HTR-8/SVneo (cell line): ENCODE measurements at places on chromosomes 16 and 17.

GRCh38 chr17:72587773-72588511 is 467.1 kb downstream of the SOX9 start:
- DNase-seq, result no peak

DNA sequence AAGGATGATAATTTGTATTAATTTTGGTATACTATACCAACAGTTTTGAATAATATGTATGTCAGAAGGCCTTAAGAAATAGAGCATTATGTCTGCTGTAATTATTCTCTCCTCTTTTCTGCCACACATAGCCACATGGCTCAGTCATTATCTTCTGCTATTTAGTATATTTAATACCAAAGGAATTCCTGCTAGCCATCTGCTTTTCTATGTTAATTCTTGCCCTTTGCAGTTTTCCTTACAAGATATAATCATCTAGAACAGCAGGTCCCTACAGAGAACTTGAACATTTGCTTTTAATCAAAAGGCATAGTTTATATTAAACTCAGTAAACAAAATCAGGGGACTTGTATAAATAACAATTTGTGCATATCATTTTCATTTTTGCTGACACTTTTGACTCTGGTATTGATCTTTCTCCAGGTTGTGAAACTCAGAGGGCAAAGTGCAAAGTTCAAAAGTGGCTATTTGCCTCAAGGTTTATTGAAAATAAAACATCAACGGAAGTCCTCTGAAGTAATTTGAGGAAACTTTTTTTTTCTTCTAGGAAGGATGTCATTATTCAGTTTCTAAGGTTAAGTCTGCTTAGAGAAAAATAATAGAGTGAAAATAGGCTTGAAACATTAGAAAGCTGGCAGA is 702.0 kb downstream of the KCNJ2 start:
- no peak for DNase-seq

DNA sequence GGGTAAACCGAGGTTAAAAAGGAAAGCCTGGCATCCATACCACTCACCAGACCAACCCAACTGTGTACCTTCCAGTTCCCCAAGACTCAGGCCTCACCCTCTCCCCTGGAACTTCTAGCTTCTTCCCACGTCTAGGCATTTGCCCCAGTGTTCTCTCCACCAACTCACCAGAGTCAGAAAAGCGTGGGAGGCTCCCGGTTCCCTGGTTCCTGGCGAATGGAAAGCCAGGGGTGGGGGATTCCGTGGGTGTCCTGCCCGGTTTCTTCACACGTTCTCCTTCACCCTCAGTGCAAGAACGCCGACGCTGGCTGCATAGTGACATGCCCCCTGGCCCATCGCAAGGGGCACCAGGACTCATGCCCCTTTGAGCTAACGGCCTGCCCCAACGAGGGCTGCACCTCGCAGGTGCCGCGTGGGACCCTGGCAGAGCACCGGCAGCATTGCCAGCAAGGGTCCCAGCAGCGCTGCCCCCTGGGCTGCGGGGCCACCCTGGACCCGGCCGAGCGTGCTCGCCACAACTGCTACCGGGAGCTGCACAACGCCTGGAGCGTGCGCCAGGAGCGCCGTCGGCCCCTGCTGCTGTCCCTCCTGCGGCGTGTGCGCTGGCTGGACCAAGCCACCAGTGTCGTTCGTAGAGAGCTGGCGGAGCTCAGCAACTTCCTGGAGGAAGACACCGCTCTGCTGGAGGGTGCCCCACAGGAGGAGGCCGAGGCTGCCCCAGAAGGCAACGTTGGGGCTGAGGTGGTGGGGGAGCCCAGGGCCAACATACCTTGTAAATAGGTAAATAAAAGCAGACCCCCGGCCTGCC is 1.7 kb downstream of the RNF151 start:
- no peak for DNase-seq

DNA sequence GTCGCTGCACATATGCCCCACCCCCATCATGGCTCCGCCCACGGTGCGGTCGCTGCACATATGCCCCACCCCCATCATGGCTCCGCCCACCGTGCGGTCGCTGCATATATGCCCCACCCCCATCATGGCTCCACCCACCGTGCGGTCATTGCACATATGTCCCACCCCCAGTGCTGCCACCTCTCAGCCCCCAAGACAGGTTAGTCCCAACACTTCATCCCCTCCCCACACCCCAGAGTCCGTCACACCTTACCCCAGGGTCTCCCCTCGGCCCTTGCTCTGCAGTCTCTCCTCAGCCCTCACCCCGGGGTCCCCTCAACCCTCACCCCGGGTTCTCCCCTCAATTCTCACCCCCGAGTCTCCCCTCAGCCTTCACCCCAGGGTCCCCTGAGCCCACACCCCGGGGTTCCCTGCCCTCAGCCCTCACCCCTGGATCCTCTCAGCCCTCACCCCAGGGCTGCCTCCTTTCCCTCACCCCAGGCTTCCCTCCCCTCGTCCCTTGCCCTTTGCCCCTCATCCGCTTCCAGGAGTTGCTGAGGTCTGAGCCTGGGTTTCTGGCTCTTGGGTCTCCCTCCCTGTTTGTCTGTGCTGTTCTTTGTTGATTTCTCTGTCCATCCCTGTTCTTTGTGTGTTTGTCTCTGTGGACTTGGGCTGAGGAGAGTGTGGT is 25.6 kb downstream of the TPSG1 start:
- DNase-seq, result no peak

DNA sequence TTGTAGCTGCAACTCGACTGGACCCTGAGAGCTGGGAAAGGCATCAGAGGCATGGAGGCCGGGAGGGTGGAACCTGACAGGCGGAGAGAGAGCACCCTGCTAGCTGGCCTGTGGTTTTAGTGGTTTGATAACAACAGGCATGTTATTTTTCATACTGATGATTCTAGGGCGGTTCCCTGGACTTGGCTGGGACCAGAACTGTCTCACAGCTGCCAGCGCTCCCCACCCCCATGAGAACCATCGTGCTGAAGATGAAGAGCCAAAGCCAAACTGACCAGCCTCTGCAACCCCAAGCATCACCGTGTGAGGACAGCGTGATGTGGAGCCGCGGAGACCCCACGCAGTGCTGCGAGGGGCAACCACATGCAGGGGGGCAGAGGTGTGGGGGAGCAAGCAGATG is 28.5 kb downstream of the MXRA7 start:
- DNase-seq, result no peak

GRCh38 chr17:66830451-66830850 is 4.5 kb upstream of the CACNG5 start:
- no peak for DNase-seq

DNA sequence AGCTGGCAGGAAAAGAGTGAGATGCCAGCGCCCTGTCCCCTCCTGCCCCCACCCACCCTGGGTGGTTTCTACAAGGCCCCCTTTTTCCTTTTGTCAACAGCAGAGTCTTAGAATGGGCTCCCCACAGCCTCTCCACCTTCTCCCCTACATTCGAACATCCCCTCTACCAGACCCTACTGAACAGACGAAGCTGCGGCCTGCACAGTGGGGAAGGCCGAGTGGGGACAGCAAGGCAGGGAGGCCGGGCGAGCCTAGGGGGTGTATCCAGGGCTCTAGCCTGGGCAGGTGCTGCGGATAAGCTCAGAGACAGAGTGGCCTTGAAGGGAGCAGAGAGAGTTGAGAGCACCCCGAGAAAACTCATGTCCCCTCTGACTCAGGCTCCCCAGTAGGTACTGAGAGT is 7.4 kb downstream of the ZACN start:
- DNase-seq, result no peak

- peak; percentile 96 for DNase-seq
Measured at GRCh38 chr16:75555213-75555706, 792 bp downstream of the TMEM231 start.

- DNase-seq, result no peak
Measured at GRCh38 chr16:73350707-73351452, 303.0 kb upstream of the ZFHX3 start.

DNA sequence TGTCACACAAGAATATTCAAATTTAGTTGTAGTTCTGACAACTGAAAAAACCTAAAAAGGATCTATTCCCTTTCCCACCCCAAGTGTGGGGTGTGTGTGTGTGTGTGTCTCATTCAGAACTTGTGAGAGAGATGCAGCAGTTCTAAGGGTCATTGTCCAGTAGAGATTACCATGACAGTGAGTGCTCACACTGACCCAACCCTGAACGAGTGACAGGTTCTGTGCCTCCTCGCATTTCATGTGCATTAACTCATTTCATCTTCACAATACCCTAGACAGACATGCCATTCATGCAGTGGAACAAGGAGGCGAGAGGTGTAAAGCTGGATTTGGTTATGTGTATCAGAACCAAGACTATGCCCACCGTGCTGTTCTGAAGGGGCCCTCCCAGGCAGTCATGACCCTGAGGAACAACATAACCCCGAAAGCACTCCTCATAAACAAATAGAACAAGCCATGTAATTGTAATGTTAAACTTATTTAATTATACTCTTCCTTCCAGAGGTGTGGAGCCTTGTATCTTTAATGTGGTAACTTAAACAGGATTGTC is 102.1 kb downstream of the CLEC16A start:
- no peak for DNase-seq

- DNase-seq, result peak; percentile 41
Measured at GRCh38 chr17:12342609-12343435, 322.1 kb downstream of the MAP2K4 start.

DNA sequence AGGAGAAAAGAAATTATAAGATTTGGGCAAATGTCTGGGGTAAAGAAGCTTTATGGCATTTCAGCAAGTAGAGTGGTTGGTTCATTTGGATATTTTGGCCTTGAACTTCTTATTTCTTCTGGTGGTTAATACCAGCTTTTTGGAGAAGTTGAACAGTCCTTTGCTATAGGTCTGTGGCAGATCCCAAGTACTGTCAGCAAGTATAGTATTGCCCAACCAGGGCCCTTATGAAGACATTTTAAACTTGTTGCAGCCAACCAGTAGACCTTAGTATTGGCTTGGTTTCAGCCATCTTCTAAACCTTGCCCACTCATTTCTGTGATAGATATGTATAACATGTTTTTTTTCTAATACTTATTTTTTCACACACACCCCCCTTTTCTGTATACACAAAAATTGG is 2.2 kb downstream of the SP2 start:
- DNase-seq, result no peak

GRCh38 chr17:31408586-31408985 is 17.1 kb downstream of the RAB11FIP4 start:
- no peak for DNase-seq

GRCh38 chr16:79601092-79601930 is 774 bp upstream of the MAF start:
- no peak for DNase-seq

GRCh38 chr16:16073001-16073545 is 123.7 kb downstream of the ABCC1 start:
- no peak for DNase-seq

DNA sequence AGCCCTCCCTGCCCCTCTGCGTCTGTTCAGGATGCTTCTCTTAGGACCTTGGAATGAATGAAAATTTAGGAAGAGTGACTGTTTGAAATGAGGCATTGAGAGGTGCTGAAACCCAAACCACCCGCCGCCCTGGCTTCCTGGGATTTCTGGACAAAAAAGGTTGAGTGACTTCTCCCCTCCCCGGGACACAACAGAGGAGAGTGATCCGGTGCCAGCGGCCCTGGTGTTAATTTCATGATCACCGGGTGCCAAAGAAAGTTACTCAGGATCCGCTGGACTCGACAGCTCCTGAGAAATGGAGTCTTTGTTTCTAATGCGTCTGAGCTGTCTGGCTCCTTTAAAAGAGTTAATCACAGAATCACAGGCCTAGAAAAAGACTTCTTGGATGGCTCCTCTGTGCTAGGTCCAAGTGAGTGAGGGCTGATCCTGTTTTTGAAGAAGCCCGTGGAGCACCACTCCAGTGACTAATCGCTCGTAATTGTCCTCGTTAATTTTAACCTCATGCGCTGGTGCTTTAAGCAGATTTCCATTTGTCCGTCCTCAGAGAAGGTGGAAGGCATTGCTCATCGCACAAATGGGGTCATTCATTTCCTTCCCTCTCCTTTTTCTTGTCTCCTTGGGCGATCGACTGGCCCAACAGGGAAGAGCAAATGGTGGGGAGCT is 144.4 kb upstream of the ZFHX3 start:
- no peak for DNase-seq

- no peak for DNase-seq
Measured at GRCh38 chr17:77382966-77383612, 242.3 kb downstream of the SEC14L1 start.

GRCh38 chr16:88703486-88704309 is 2.5 kb downstream of the RNF166 start:
- DNase-seq, result no peak

- peak; percentile 45 for DNase-seq
Measured at GRCh38 chr16:10514369-10515055, 65.9 kb downstream of the EMP2 start.

GRCh38 chr17:77754956-77755355 is 203.5 kb upstream of the TNRC6C start:
- DNase-seq, result no peak

DNA sequence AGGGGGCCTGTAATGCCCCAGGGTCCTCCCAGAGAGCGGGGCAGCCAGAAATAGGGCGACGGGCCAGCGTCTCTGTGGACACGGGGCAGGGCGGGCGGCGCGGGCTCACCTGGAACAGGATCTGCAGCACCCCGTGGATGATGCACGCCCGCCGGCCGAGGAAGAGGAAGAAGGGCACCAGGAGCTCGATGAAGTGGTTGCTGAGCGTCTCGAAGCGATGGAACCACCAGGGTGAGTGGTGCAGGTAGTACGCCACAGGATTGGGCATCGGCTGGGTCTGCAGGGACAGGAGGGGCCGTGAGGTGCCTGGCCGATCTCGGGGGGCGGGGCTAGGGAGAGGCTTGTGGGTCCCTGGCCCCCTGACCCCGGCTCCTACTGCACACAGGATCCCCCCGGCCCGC is 78.9 kb upstream of the GNG13 start:
- no peak for DNase-seq

GRCh38 chr17:13337864-13338371 is 263.8 kb downstream of the HS3ST3A1 start:
- DNase-seq, result peak; percentile 34

DNA sequence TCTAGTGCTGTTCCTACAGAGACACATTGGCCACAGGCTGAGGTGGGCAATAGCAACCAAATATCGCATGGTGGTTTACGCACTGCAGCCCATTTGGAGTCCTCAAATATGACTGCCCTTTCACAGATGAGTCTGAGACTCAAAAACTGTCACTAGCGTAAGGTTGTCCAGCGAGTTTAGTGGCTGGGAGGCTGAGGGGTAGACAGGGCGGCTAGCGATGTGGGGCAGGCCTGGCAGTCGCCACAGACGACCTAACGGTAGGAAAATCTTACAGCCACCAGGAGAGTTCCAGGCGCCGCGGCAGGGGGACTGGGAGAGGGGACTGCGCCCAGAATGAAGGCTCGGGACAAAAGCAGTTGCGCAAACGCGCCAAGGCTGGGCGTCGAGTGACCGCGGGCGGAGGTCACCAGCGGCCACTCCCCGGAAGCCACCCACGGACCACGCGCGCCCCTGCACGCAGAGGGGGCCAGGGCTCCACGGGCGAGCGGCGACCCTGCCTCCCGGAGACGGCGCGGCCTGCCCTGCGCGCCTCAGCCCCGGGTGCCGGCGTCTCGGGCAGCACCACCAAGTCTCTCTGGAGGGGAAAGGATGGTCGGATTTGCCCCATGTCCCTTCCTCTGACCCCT is 699 bp upstream of the MAP1LC3B start:
- no peak for DNase-seq

- peak; percentile 69 for DNase-seq
Measured at GRCh38 chr17:48541577-48542113, 3.3 kb downstream of the HOXB2 start.

- no peak for DNase-seq
Measured at GRCh38 chr17:49748223-49748622, 15.7 kb downstream of the FAM117A start.

- DNase-seq, result peak; percentile 96
Measured at GRCh38 chr17:75632863-75633485, at the start of gene SMIM5. TSS of gene SMIM5 (plus strand) at chr17:75633434. CDS start at chr17:75640202, 6,768 bp downstream.
